Subcutaneous preadipocyte (primary cell): ENCODE measurements at places on chromosomes 1 and 21. TPM values are rescaled to one million over a fixed set of nuclear protein-coding genes. Genes with fewer than 3 reads are reported as not detected.

MAN1C1 gene
- total RNA-seq = 5.7 and 15.4 TPM in 2 replicates

GJA4 gene
- total RNA-seq = not detected in 2 replicates

DSCAM gene
- total RNA-seq = not detected in 2 replicates

CRYAA gene
- not detected in 2 replicates for total RNA-seq

SPRR4 gene
- not detected in 2 replicates for total RNA-seq

C1QC gene
- not detected in 2 replicates for total RNA-seq

FMO5 gene
- 0.78 and 1.8 TPM in 2 replicates for total RNA-seq

KLHDC9 gene
- total RNA-seq = 0.20 and 0.73 TPM in 2 replicates

RPAP2 gene
- 5.5 and 6.2 TPM in 2 replicates for total RNA-seq

LAPTM5 gene
- 0.37 and 0.39 TPM in 2 replicates for total RNA-seq

ABCA4 gene
- under 0.01 TPM in 1 of 2 replicates, not detected in the other for total RNA-seq

C1orf115 gene
- 0.20 and 0.37 TPM in 2 replicates for total RNA-seq

ERICH3 gene
- total RNA-seq = not detected in 2 replicates

EDN2 gene
- not detected in 2 replicates for total RNA-seq

NRIP1 gene
- total RNA-seq = 38.2 and 55.5 TPM in 2 replicates

NCMAP gene
- total RNA-seq = not detected in 2 replicates

OXCT2 gene
- total RNA-seq = 1.6 and 1.8 TPM in 2 replicates

KTI12 gene
- 12.9 and 16.0 TPM in 2 replicates for total RNA-seq

SLC1A7 gene
- total RNA-seq = under 0.01 TPM in 1 of 2 replicates, not detected in the other

OR14A16 gene
- total RNA-seq = not detected in 2 replicates

IFNAR2 gene
- 2.3 and 3.7 TPM in 2 replicates for total RNA-seq

INPP5B gene
- 22.8 and 34.8 TPM in 2 replicates for total RNA-seq

GSTM5 gene
- 2.0 and 4.4 TPM in 2 replicates for total RNA-seq

SLC25A34 gene
- total RNA-seq = 0.39 and 0.73 TPM in 2 replicates

CFHR3 gene
- not detected in 2 replicates for total RNA-seq

HCN3 gene
- 0.37 and 0.78 TPM in 2 replicates for total RNA-seq

VSIG8 gene
- not detected in 2 replicates for total RNA-seq

TRAPPC3 gene
- 58.1 and 62.6 TPM in 2 replicates for total RNA-seq

AMPD1 gene
- not detected in 2 replicates for total RNA-seq

A3GALT2 gene
- total RNA-seq = not detected in 2 replicates

SLC30A10 gene
- not detected in 2 replicates for total RNA-seq

PCNX2 gene
- 42.6 and 70.0 TPM in 2 replicates for total RNA-seq

ZNF593OS gene
- under 0.01 TPM in 1 of 2 replicates, not detected in the other for total RNA-seq

LCE1E gene
- total RNA-seq = 0.37 TPM in 1 of 2 replicates, not detected in the other

HEYL gene
- total RNA-seq = under 0.01 TPM in 1 of 2 replicates, not detected in the other

RNU1-4 gene
- total RNA-seq = under 0.01 TPM in 2 replicates

C1orf87 gene
- not detected in 2 replicates for total RNA-seq

C4BPA gene
- total RNA-seq = not detected in 2 replicates

ILDR2 gene
- total RNA-seq = under 0.01 TPM in 2 replicates

BMP8A gene
- not detected in 2 replicates for total RNA-seq

KIF1B gene
- total RNA-seq = 32.0 and 33.0 TPM in 2 replicates

F13B gene
- not detected in 2 replicates for total RNA-seq
